Right ventricle myocardium inferior (tissue), 1 donor: ENCODE measurements at places on chromosomes 5 and 9. TPM values are rescaled to one million over a fixed set of nuclear protein-coding genes. Genes with fewer than 3 reads are reported as not detected.
A peak's percentile ranks its signal among the peaks of the same experiment; 100 is the strongest.

ACSL6 gene
- 3.4 TPM for total RNA-seq

DNA sequence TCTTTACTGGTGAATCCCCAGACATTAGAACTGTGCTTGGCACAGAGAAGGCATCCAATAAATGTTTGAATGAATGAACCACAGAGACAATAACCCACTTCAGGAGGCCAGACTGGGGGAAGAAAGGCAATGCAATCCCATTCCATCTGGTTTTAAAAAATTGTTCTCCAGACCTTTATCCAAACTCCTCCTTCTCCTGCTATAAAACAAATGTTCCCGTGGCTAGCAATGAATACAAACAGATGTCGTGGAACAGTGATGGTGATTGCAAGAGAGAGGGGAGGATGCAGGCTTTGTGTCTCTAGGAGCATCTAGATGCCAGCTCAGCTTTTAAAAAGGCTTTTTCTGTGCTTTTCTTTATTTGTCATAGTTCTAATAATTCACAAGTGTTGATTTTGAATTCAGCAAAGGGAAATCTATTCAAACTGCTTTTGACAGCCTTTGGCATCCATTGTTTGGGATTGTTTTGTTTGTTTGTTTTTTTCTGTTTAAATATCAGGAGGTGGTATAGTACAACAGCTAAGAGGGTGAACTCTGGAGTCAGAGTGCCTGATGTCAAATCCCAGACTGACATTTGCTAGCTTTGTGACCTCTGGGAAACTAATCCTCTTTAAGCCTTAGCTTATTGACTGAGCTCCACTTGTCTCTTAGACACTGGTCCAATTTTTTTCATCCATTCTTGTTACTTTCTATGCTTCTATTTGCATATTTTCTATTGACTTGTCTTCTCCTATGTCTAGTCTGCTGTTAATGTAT, 59.1 kb downstream of the TNFSF15 start:
- DNase-seq: no peak

DNA sequence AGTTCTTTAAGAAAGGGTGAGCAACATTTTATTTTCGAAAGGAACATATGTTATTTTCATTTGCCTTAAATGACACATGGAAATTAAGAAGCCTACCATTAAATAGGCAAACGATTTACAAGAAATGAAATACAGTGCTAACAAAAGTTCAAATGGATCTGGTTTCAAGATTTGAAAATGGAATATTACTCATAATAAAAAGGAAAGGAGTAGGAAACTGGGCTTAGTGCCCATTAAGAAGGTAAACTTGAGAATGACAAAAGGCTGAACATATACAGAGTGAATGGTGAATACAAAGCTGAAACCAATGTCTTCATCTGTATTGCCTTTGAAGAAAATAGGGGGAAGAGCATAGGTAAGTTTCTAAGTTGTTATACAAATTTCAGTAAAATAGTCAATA, 974.2 kb upstream of the C9orf72 start:
- no peak for DNase-seq

GRCh38 chr5:318341-318897, 3.1 kb upstream of the AHRR start:
- DNase-seq: no peak

DNA sequence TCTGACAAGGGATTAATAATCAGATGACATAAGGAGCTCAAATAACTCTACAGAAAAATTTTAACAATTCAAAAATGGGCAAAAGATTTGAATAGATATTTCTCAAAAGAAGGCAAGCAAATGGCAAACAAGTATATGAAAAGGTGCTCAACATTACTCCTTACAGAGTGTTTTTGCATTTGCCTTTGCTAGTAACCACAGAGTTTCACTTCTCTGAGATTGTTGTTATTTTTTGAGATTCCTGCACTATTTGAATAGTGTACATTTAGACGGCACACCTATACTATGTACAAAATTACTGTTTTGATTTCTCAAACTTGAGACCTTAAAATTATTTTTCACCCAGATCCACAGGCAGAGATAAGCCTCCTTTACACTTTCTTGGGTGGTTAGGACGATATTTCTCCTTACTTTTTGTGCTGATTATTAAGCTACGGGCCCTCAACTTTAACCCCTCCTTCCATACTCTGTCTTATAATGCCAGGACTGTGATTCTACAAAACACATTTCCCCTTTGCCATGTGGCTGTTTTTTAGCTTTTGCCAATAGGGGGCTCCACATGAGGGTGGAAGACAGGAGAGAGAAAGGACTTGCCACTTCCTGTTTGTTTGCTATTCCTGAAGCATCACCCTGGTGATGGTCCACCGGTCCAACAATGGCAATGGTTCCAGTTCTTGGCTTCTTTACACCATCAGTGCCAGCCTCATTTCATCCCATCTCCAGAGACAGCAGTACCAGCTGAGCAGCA, 65.0 kb upstream of the DAP start:
- DNase-seq: no peak

- no peak for DNase-seq
These were observed 28.1 kb upstream of the SPATA31E1 start for GRCh38 chr9:87854580-87854955.

DNA sequence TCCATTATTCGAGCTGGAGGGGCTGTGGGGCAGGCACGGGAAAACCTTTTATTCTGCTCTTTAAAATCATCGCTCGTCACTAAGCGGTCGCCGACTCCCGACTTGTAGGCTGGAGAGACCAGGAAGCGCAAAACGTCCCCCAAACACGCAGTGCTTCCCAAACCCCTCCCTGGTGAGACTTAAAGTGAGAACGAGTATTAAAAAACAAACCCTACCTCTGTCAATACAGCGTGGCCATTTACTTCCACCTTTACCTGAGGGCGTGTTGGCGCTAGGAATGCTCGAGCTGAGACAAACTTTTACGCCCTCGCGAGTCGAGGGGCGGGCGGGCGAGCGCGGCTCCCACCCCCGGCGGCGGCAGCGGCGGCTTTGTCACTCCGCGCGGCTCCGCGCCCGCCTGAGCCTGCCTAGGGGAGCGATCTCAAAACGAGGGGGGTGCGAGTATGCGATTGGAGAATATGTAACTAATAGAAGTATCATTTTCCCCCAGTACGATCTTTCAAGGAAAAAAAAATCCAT, at the start of gene NR2F1-AS1:
TSS of gene NR2F1-AS1 (minus strand) at position 293 of the 519 bp plus-strand sequence.
- peak; percentile 77 for DNase-seq

- no peak for DNase-seq
These were observed 5.1 kb downstream of the B4GALT7 start for GRCh38 chr5:177605078-177605477.

FOXD4L5 gene
- not detected for total RNA-seq

- DNase-seq: no peak
These were observed 218.9 kb downstream of the CACNA1B start for GRCh38 chr9:138096519-138096845.

SYNPO gene
- 587 TPM for total RNA-seq

DNA sequence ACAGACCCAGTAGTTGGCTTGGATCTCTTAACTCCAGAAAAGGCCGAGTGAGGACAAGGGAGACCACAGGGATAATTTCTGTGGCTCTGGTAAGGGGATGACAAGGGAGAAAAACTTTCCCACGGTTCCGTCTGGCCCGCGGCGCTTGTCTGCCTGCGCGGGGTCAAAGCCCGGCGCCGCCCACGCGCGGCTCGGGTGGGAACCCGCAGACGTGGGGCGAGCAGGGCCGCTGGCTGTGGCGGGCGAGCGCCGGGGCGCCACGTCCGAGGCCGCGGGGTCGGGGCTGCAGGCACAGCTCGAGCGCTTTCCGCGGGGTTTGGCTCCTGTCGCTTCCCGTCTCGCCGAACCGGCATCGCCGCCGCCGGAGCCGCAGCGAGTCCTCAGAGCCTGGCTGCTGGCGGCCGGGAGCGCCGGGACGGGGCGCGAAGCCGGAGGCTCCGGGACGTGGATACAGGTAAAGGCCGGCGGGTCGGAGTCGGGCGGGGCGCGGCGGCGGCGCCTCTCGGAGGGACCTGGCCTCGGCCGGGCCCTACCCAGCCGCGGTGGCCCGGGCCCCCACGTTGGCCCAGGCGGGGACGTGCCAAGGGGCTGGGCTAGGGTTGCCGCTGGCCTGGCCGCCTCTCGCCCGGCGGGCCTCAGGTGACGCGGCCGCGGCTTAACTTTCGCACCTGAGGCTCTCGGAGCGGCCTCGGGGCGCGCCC, at the start of gene RNF180:
TSS of gene RNF180 (plus strand) at position 344 of the 701 bp plus-strand sequence. CDS start 34,965 bp downstream, outside the sequence.
- peak; percentile 76 for DNase-seq
